ENCODE measurements at places on chromosomes 12 and 14.

DNA sequence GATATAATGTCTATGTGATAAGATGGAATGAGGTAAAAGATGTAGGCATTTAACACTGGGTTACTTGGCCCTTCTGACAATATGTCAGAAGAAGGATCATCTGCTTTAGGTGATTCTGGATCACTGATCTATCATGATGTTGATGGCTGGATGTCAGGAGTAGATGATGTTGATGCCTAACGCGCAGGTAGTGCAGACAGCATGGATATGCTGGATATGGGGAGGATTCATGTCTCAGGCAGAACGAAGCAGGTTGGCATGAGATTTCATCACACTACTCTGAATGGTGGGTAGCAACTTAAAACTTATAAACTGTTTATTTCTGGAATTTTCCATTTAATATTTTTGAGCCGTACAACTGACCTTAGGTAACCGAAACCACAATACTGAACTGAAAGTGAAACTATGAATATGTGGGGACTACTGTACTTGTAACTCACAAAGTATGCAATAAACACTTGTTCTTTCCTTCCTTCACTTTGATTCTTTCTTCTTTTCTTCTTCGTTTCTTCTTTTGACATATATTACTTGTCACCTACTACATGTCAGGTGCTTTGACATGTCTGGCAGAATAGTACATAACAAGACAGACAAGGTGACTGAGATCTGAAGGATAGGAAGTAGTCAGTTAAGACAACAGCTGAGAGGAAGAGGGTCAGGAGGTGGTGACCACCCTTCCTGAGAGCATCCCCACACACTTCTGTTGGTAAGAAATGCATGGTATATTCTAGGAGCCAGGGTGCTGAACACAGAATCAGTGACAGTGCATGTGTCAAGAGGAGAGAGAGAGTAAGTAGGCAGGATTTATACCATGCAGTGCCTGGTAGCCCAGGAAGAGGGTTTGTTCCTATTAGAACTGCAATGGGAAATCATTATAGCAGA is 238.8 kb downstream of the PPFIA2 start:
- no peak for DNase-seq

DNA sequence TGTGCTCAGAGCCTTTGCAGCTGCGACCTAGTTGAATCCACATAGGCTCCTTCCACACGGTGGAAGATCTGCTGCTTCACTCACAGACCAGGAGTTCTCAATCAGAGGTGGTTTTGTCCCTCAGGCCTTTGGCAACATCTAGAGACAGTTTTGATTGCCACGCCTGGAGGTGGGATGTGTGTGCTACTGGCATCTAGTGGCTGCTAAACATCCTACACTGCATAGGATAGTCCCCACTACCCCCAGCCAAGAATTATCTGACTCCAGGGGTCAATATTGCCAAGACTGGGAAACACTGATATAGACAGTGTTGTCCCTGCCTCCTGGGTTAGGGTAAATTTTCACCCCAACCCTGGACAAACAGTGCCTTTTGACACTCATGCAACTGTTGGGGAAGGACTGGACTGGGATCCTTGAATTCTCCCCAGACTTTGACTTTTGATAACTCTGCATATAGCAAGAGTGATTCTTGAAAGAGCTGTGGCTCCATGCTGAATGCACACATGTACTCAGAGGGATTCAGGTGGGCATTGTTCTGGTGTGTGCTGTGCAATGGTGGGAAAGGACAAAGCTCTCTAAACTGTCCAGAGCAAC is 39.8 kb downstream of the BAZ2A start:
- DNase-seq = no peak

DNA sequence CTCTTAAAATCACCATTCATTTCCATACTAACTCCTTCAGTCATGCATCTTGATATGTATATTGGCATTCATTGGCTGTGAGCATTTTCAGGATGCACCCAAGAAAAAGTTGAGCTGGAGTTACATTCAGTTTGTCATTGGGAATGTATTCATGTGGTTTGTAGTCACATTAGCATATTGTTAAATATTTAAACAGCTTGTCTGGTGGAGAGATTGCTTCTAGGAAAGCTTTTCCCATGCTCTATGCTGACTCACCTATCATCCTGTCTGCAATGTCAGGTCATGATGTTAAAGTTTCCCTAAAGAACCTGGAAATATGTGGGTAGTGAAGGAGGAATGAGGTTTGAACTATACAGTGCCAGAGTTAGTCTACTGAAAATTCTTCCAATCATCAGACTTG is 583.6 kb downstream of the GALC start:
- no peak for DNase-seq

GRCh38 chr12:26499979-26500640 is 304.7 kb downstream of the SSPN start:
- no peak for DNase-seq

- no peak for DNase-seq
Measured at GRCh38 chr12:57766464-57767304, at the start of gene CYP27B1. CYP27B1 (minus strand) TSS chr12:57767078; CDS start chr12:57767041, 37 bp downstream.

DNA sequence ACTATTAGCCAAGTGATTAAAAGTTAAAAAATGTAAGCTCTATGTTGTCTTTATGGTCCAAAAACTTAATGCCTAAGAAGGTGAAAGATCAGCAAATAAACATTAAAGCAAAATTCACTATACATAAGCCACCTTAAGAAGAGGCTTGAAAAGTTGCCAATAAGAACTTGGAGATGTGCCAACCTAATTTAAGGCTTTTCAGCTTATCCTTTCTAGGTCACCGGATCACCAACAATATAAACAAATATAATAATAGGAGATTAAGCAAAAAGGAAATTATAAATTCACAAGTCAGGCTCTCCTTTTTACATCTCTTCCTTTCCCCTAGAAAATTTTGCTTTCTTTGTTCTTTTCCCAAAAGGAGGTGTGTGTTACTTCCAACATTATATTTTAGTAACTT is 30.9 kb downstream of the SLC2A3 start:
- DNase-seq = no peak

DNA sequence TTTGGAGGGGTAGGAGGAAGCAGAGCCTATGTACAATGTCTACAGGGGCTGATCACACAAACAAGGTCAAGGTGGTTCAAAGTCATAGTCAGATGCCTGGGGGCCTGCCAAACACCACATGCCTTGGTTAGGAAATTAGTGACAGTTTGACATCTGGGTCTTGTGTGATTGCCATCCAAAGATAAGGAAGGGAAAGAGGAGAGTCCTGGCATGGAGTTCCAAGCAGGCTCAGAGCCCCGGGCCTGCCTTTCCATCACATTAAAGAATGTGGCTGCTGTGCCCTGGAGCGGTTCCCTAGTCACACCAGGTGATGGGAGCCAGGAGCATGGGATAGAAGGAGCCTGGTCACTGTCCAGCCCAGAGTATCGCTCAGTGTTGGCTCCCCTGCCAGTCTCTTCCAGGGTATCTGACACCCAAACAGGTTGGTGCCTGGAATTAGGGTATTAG is 53.6 kb upstream of the BCL2L14 start:
- DNase-seq = peak; percentile 66

DNA sequence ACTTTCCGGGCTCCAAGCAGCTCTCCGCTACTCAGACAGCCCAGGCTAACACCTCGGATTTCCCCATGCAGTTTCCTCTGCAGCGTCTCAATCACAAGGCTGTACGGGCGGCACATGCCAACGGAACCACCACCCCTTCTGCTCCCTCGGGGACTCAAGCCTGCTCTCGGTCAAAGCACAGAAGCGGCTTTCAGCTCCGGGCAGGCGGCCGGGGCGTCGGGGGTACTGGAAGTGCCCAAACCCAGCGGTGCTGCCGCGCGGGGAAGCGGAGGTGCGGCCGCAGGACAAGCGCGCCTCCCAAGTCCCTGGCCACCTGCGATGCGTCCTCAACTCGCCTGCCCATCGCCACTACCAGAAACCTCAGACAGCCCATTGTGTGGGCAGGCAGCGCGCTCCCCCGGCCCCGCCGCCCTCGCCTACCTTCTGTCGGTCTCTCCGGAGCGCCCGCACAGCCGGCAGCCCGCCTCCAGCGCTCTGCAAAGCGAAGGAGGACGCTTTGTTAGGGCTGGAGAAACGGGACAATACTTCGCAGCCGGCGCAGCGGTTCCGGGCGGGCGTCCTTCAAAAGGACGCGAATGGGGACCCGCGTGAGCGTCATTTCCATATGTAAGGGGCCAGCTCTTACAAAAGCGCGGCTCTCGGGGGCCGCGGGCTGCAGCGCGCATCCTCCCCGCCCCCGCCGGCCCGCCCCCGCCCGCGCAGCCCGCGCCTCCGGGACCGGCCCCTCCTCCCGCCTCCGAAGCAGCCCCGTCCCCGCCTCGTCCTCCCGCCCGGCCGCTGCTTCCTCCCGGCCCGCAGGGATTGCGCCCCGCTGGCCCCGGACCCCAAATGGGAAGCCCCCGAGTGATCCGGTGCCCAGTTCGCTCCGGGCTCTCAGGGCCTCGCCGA is 674 bp downstream of the NIN start:
- DNase-seq = peak; percentile 87

DNA sequence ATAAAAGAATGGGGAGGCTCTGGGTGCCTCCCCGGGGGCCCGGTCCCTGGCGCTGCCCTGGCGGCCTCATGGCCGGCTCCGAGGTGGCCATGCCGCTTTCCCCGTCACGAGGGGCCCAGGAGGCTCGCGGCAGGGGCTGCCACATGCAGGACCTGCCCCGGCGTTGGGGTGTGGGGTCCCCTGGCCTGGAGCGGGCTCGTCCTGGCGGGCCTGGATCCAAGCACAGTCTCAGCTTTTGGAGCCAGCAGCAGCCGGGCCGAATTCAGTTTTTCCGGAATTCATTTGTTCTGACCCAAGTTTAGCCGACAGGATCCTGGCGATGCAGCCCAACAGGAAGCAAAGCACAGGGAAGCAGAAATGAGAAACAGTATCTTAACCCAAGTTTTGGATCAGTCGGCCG is 26.4 kb upstream of the AEBP2 start:
- no peak for DNase-seq

- peak; percentile 86 for DNase-seq
Measured at GRCh38 chr12:6766651-6767349, 637 bp downstream of the PTMS start.

- no peak for DNase-seq
Measured at GRCh38 chr12:120438495-120439198, 734 bp downstream of the COX6A1 start.

GRCh38 chr14:31212893-31213292 is 5.3 kb upstream of the HECTD1 start:
- no peak for DNase-seq

DNA sequence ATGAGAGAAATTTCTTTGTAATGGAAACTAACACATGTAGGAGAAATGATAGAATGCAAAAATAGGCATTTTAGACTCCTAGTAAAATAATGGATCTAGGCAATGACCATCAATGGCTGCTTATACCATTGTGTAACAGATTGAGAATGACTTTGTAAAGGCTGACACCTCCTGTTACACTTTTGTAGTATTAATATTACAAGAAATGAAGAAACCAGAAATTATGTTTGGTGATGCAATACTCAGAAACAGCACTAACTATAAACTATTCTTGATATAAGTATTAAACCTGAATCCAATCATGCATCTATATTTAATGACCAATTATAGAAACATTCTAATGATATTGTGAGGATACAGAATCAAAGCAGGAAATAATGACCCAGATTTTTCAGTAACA is 108.5 kb upstream of the CNTN1 start:
- DNase-seq = no peak

GRCh38 chr12:45980540-45980939 is 9.8 kb downstream of the SCAF11 start:
- no peak for DNase-seq

DNA sequence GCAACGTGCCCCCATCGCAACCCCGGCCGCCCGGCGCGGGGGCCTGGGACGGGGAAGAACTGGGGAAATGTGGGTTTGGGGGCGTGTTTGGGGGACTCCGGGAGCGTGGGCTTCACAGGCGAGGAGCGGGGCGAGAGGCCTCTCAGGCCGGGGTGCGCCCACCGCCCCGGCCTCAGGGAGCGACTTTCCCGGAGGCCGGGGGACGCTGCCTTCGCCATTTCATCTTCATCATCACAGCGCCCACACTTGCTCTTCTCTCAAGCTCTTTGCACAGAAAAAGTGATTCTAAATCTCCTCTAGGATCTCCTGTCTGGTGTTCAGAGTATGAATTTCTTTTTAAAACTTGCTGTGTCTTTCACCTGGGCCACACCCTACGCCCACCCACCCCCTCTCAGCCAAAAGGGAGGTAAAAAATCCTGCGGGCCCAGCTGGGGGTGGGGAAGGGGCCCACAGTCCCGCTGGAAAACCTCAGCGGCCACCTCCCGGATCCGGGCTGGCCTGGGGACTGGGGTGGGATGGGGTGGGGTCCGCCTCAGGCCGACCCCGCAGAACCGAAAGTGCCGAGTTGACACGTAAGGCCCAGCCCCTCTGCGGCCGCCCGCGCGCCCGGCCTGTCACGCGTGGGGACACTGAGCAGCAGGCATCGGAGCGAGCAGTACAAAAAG is 7.4 kb downstream of the CDKN1B start:
- no peak for DNase-seq
